Type B pancreatic cell (in vitro differentiated cells): ENCODE measurements at places on chromosomes 11 and 22.

- no peak for DNase-seq
These were observed 29.2 kb downstream of the INCENP start for GRCh38 chr11:62153087-62153395.

DNA sequence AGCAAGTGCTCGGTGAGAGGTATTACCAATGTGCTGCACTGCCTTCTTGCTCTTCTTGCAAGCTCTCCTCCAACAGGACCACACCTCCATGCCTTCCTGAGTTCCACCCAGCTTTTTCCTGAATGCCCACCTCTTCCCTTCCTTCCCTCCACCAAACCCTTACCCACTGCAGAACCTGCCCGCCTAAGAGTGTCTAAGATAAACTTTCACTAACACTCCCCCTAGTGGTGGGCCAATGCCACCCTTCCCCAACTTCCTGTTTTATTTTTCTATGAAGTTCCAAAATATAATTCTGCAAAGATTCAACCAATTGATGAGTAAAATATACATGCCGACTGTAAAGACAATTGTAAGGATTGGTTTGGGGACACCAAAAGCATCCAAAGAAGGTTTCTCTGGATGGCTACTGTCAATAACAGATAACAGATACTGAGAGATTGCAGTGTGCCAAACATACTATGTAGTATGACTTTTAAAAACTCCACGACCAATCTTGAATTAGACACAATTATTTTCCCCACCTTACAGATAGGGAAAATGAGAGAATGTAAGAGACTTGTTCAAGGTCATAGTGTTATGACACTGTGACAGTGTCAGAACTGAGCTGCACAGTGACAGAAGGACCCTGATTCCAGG is 38.6 kb upstream of the BMAL1 start:
- DNase-seq, result no peak

DNA sequence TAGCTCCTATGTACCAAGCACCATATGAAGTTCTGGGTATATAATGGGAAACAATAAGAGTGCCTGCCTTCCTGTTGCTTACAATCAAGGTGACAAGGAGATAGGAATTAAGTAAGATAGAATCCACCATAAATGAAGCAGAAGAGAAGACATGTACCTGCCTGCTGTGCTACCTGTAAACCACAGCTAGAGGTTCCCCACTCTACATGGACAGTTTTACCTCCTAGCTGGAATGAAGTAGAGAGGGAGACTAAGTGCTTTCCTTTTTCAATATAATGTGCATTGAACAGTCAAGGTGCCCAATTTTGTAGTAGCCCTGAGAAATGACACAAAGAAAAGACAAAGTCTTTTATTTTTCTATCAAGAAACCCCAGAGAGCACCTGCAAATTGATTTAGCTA is 984.6 kb downstream of the DLG2 start:
- DNase-seq, result no peak

DNA sequence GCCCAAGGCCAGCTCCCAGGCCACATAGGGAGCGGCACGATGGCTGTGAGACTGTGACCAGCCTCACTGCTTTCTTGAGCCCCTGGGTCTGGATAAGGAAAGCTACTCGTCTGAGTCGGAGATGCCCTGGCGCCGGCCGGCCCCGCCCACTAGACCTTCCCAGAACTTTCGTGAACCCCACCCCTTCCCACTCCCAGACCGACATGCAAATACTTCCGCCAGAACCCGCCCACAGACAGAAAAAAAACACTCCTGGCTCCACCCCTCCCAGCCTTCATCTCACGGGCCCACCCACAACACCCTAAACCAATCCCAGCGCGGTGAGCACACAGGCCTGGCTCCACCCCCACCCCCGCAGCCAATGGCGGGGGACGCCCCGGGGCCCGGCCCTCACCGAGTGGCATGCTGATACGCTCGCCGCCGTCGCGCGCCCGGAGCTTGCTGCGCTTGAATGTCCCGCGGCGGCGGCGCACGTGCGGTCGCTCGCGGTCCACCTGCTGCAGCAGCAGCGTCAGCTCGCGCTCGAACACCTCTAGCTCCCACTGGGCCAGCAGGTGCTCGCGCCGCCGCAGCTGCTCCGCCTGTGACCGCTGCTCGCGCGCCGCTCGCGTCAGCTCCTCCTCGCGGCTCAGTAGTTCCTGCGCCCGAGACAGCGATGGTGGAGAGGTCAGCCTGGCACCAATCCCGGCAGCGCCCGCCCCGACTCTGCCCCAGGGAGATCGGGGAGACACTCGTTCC is 7.0 kb downstream of the MAP3K11 start:
- peak; percentile 93 for DNase-seq

DNA sequence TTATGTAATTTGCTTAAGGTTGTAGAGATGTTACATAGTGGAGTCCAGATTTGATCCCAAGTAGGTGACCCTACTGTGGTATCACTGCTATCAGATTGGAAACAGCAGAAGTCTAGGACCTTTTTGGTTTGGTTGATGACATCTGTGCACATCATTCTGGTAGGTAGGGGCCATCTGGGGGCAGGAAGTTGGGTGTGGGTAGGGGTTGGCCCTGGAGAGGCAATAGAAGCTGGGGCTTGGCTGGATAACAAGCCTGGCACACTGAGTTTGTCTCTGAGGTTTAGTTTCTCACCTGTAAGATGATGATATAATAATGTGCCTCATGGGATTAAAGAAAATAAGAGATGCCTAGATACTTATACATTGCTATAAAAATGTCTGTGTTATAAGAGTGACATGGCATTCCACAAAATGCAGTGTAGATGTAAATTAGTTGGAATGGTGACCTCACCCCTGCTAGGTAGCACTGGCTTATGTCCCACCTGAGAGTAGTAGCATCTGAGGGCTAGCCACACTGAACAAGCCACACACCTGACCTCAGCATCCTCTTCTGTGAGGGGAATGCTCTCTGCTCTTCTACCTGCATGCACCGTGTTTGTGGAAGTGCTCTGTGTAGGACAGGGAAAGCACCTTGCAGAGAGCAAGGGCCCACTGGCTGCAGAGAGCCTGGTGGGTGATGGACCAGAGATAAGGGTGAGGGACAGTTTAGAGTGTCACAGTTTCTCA is 36.9 kb downstream of the PTPRJ start:
- DNase-seq, result no peak

GRCh38 chr11:33211153-33211552 is 46.0 kb upstream of the HIPK3 start:
- no peak for DNase-seq

DNA sequence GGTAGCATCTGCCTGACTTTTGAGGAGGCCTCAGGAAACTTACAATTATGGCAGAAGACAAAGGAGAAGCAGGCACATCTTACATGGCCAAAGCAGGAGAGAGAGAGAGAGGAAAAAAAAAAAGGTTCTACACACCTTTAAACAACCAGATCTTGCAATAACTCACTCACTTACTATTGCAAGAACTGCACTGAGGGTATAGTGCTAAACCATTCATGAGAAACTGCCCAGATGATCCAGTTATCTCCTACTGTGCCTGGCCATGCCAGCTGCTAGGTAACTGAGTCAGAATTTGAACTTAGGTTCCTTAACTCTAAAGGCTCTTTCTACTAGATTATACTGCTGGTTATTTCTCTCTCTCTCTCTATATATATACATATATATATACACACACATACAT is 7.3 kb downstream of the HORMAD2 start:
- no peak for DNase-seq

- no peak for DNase-seq
These were observed 816.8 kb downstream of the BRD1 start for GRCh38 chr22:49010901-49011300.

DNA sequence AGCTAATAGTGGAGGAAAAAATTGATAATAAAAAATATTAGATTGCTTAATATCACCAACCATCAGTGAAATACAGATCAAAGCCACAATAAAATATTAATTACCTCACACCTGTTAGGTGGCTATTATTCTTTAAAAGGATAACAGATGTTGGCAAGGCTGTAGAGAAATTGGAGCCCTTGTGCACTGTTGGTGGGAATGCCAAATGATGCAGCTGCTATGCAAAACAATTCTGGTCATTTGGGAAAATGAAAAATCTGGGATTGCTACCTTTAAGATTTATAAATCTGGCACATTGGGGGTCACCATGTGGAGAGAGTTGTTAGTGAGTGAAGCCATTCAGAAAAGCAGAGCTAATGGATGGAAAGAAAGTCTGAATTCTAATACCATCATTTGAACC is 143.4 kb downstream of the FCHSD2 start:
- no peak for DNase-seq

- DNase-seq, result no peak
These were observed 14.2 kb downstream of the PEX26 start for GRCh38 chr22:18091916-18092526.

DNA sequence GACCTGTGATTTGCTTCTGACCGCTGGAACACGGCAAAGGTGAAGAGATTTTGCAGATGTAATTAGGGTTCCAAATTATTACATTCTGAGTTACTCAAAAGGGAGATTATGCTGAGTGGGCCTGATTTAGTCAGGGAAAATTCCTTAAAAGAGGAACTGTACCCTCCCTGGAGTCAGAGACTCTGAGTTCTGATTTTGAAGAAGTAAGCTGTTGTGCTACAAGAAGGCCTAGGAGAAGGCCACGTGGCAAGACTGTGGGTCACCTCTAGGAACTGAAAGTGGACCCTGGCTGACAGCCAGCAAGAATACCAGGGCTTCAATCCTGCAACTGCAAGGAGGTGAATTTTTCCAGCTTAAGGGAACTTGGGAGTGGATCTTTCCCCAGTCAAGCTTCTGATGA is 45.3 kb downstream of the CHRDL2 start:
- DNase-seq, result no peak

GRCh38 chr11:61670626-61671025 is 9.6 kb upstream of the DAGLA start:
- no peak for DNase-seq

GRCh38 chr11:70717936-70718595 is 319.7 kb downstream of the CTTN start:
- DNase-seq, result no peak

GRCh38 chr11:94379613-94380012 is 21.6 kb downstream of the GPR83 start:
- no peak for DNase-seq

DNA sequence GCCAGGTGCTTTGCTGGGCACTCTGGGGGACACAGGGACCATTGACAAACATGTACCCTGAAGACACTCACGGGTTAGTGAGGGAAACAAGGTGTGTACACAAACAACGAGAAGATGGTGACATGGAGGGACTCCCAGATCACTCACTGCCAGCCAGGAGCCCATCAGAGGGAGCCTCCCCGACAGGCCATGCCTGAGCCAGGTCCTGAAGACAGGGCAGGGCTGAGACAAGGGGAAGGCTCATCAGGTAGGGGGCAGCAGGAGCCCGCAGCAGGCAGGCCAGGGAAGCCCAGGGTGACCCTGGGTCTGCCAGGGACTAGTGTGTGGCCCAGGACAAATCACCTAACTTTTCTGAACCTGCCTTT is 127.9 kb downstream of the BUD13 start:
- DNase-seq, result no peak

DNA sequence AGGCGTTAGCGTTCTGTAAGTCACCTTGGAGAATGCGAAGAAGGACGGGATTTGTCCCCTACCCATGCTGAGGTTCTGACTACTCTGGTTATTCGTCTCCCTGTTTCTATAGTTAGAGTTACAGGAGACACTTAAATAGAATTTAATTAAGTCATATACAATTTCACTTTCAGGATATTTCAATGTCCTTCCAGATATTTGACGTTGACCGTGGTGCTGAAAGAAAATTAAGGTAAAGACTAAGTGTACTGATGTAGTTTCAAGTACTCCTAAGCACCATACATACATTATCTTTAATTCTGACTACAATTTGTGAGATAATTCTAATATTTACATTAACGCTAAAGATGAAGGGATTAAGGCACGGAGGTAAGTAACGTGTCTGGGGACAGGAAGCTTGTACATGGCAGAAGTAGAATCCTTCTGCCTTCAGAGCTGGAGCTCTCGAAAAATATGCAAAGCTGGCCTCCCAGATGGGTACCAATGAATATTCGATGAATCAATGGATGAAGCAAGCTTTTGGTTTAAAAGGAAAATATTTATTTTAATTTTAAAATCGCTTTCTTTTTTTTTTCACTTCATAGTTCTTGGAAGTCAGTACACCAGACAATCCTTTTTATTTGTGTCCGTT is 539 bp upstream of the SLC36A4 start:
- no peak for DNase-seq

GRCh38 chr11:10255388-10256125 is 38.5 kb downstream of the SBF2 start:
- DNase-seq, result no peak

GRCh38 chr11:1913271-1914060 is 6.0 kb upstream of the TNNT3 start:
- DNase-seq, result no peak

- DNase-seq, result no peak
These were observed 179.2 kb upstream of the MTMR2 start for GRCh38 chr11:96103102-96103501.

DNA sequence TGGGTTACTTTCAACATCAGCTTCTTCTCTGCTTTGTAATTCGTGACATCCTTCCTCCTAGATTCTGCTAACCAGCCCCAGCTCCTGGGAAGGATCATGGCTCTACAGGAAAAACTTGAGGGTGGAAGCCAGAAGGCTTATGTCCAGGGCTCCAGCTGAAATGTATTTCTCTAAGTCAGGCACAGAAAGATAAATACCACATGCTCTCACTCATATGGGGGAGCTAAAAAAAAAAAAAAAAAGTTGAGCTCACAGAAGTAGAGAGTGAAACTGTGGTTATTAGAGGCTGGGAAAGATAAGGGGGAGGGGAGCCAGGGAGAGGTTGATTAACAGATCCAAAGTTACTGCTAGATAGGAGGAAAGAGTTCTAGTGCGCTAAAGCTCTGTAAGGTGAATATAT is 74.9 kb downstream of the DSCAML1 start:
- DNase-seq, result no peak

- DNase-seq, result no peak
These were observed 83.0 kb upstream of the SHANK2 start for GRCh38 chr11:71335371-71335770.

- DNase-seq, result no peak
These were observed 93.0 kb upstream of the TOP3B start for GRCh38 chr22:22075382-22076163.

DNA sequence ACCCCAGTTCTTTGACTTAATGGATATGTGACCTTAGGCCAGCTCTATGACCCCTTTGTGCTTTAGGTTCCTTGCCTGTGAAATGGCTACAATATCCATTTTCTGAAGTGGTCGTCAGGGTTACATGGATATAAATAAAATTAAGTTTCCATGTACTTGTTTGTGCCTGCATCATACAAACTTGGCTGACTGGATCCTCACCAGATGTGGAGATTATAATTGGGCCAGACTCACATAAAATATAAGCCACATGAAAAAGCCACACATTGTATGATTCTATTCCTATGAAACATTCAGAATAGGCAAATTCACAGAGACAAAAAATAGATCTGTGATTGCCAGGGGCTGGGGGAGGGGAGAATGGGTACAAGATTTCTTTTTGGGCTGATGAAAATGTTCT is 100.9 kb upstream of the USP47 start:
- no peak for DNase-seq
